ENCODE measurements at places on chromosomes 7 and 10.

- no peak for DNase-seq
These were observed 179.2 kb upstream of the SHH start for GRCh38 chr7:155991470-155991869.

DNA sequence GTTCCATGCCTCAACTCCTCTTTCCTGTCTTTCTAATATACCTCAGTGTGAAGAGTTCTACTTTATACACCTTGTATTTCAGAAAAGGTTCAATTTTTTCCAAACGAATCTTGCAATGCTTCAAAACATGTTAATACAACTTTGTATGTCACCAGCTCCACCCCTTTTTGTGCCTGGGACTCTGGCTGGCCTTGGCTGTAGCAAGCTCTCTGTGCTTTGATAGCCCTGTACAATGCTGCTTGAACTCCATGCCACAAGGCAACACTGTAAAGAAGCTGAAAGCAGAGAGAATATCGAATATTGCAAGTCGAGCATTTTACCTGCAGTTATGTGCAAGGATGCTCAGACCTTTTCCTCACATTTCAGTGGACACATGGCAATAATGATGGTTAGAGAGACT, 52.5 kb downstream of the PANK1 start:
- DNase-seq, result no peak

DNA sequence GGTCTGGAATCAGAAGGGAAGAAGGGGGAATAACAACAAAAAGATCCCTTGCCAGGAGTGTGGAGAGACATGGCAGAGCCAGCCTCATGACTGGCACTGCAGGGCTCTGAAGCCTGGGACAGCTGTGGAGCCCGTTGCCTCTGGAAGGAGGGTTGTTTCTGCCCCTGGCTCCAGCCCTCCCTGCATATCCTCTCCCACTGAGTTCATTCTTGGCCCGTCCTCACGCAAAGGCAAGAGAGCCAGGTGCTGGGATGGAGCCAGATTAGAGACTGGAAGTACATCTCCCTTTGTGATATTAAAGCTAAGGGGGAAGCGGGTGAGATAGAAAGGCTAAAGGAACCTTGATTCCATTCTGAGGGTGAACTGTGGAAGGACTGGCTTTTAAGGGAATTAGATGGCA, 141.5 kb upstream of the NPVF start:
- no peak for DNase-seq

- DNase-seq, result no peak
These were observed 107.4 kb downstream of the SNX13 start for GRCh38 chr7:17832820-17833355.

GRCh38 chr7:134798155-134798554, 18.7 kb downstream of the CALD1 start:
- peak; percentile 53 for DNase-seq
